ENCODE measurements at places on chromosomes 6 and 20.

GRCh38 chr6:582370-582769, 74.5 kb downstream of the HUS1B start:
- no peak for DNase-seq

- DNase-seq, result no peak
These were observed 4.8 kb upstream of the PRSS16 start for GRCh38 chr6:27242589-27243265.

DNA sequence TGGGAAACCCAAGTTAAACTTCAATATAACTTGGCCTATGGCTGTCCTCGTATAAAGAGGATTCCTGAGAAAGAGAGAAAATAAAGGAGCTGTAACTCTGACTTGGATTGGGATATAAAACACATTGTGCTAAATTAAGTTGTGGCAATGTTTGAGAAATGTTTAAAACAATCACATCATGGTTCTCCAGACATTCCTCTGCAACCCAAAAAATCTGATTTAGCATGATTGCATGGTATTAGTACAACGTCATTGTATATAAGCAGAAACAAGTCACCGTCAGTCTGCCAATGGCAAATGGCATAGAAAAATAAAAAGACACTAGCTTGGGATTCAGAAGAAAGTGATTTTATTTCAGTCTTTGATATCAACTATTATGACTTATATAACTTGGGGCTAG, 140.2 kb upstream of the FAM83B start:
- DNase-seq, result no peak

GRCh38 chr6:50087231-50087954, 37.7 kb upstream of the DEFB112 start:
- DNase-seq, result no peak

Data from globus pallidus (tissue), 1 donor.